ENCODE measurements at places on chromosomes 1 and 21. TPM values are rescaled to one million over a fixed set of nuclear protein-coding genes. Genes with fewer than 3 reads are reported as not detected.

DNA sequence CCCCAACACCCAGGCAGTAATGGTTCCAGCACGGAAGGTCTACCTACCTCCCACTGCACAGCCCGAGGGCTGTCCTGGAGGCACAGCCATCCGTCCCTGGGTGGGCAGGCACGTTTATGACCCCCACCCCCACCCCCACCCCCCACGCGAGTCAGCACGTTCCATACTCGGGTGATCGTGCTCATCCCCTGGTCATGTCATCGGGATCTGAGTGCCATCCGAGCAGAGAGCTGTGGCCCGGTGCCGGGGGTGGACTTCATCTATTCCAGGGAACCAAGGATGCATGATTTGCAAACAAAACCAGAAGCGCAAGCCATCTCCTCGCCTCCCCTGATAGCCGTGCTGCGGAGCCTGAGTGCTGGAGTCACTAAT is 1.1 kb downstream of the TSPEAR start:
- DNase-seq: no peak

The UHMK1 gene
- total RNA-seq: 70.2 TPM

- DNase-seq: no peak
These were observed 237.4 kb downstream of the LMX1A start for GRCh38 chr1:165119086-165119485.

GRCh38 chr1:19819701-19820100 is 4.6 kb upstream of the RNF186 start:
- DNase-seq: no peak

GRCh38 chr1:18661404-18662285 is 31.0 kb downstream of the PAX7 start:
- no peak for DNase-seq

- DNase-seq: no peak
These were observed 11.7 kb downstream of the COL6A2 start for GRCh38 chr21:46109313-46110221.

DNA sequence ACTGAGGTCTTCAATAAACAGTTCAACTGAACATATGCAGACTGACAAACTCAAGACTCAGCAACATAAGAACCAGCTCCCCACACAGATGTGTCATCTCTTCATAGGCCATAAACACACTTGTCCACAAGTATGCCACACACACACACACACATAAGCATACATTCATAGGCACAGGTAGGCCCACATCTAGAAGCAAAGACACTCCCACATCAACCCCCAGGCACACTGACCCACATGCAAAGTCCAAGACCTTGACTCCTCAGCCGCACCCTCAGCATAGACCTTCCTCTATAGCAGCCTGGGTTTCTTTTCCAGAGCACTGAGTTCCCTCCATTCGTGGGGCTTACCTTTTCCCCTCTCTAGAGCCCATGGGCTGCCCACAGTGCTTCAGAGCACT is 1.4 kb downstream of the LAD1 start:
- DNase-seq: no peak

DNA sequence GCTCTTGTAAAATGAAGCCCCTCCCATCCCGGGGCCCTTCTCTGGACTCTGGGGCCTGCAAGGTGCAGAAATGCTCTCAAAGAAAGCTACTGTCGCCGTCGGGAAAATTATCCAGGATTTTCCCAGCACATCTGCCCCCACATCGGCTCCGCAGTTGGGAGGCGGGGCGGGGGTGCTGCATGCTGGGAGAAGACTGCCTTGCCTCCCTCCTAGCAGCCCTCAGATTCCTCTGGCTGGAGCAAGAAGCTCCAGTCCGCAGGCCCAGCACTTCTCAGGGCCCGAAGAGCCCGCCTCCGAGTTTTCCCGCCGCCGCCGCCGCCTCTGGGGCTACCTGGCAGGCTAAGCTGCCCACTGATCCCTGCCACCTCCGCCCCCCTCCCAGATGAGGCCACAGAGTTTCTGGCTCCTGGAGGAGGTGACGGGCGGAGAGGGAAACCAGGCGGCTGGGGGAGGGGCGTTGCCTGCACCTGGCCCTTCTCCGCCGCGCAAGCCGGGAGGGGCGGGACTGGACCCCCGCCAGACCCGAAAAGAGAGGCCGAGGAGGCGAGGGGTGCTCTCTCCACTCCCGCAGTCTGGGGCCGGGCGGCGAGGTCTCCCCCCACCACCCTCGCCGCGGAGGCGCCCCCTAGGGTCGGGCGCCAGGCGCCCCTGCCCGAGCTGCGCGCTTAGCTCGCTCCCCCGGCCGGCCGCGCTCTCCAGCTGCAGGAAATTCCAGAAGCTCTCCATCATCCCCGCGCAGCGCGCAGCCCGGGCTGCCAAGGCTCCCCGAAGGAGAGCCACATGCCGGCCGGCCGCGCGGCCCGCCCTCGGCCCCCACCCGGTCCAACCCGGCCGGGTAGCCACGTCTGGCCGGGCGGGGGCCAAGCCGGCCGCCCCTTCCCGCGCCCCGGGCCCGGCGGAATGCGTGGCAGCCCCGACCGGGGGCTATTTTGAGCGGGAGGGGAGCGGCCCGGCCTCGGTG is 28.8 kb downstream of the AHDC1 start:
- DNase-seq: no peak

GRCh38 chr21:41055266-41055665 is 112.7 kb upstream of the BACE2 start:
- no peak for DNase-seq

DNA sequence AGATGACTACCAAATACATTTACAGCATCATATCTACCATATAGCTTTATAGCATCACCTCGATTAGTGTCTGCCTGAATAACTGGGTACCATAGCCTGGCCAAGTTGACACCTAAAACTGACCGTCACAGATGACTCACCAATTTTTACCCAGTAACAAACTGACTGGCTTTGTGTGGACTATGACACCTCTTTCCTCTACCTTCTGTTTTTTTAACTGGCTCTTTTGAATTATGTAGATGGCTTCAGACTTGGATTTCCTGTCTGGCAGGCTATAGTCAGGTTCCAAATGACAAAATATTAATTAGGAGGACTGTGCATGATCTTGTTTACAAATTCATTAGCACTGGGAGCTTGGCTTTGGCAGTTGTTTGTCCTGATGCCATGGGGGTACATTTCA is 360.3 kb downstream of the TGFB2 start:
- DNase-seq: no peak

DNA sequence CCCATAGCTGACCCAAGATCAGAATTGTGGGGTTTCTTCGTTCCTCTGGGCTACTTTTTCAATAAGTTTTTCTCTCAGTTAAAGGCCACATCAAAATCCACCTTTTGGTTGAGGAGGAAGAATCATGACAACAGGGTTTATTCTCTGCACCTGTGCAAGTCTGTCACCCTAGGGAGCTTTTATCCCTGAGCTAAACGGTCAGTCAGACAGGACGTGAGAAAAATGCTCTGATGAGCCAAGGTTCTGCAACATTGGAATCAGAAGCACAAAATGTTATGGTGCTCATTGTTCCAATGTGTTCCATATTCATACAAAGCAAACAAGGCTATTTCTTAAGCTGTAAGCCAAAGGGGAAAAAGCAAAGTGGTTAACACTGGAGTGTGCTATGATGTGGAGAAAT is 7.4 kb upstream of the ERICH3 start:
- DNase-seq: no peak

GRCh38 chr1:243475966-243476365 is 220.1 kb downstream of the SDCCAG8 start:
- DNase-seq: no peak

GRCh38 chr1:11233208-11233607 is 29.1 kb downstream of the MTOR start:
- no peak for DNase-seq

DNA sequence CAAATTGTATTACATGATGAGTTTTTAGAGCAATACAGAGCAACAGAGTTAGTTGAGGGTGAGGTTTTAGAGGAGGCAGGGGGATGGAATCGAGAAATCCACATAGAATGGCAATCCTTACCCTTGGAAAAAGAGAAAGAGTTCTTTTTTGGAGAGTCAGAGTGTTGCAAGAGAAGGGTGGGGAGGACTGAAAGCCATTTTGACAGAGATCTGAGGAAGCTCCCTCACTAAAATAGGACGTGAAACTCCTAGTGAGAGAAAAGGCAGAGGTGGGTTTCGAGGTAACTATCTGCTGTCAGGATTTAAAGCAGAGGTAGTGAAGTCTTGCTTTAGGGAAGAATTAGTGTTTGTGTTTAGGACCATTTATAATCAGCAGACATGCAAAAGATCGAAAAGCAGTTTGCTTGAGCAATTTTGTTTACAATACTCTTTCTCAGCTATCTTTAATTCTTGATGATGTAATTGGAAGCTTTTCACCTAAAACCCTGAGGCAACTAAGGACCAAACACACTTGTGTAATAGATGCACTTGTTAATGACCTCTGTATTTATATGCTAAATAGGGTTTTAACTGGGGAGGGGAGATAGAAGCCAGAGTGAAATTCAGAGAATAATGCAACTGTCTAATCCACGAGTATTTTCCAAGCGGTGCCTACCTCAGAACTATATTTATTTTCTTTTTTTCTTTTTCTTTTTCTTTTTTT is 20.0 kb downstream of the ADAMTS5 start:
- no peak for DNase-seq
